ENCODE measurements at places on chromosomes 7 and 10.

DNA sequence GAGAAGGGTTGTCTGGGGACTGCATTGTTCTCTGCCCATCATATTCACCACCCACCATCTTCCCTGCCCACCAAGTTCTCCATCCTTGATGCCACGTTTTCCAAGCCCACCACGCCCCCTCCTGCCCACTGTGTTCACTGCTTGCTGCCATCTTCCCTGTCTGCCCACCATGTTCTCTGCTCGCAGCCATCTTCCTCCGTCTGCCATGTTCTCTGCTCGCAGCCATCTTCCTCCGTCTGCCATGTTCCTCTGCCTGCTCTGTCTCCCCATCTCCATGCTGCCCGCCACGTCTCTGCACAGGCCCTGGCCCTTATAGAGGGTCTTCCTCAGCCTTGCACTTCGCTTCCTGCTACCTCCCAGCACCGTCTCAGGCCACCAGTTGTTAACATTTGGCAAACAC is 30.0 kb upstream of the ZNF32 start:
- no peak for DNase-seq

GRCh38 chr10:72904806-72905205 is 11.3 kb downstream of the OIT3 start:
- DNase-seq: no peak

GRCh38 chr10:120477021-120477742 is 20.2 kb downstream of the PLPP4 start:
- DNase-seq: no peak

- no peak for DNase-seq
Measured at GRCh38 chr10:88594482-88594881, 7.9 kb downstream of the LIPJ start.

DNA sequence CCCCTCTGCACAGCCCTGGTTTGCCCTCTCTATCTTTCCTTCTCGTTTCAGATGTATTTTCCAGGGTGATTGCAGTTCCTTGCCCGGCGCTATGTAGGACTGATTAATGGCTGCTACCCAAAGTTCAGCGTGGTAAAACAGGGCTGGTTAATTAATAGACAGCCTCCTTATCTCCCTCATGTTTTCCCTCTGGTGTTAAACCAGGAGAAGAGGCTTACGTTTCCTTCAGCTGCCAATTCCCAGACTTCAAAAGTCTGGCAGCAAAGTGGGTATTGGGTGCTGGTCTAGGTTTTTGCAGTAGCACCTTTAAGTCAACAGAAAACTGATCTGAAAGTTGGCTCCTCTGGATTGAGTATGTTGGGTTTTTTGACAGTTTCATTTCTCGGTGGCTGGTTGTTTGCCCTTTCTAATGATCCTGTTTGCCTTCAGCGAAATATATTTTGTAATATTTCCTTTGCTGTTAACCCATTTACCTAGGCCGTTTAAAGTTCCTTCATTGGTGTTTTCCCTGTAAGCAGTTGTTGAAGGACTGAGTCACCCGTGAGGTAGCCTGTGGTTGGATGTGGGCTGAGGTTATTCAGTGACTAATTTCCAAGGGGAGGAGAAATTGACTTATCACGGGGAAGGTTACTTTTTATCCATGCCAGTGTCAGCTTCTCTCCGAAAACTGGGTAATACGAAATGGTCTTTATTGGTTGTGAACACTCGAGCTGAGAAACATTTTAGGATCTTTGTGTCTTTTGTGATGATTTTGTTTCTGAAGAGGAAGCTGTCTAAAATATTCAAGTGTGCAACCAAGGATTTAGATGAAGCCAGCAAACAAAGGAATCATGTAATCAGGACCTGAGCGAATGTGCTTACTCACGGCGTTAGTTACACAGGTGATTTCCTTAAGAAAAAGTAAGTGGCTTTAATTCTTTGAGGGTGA is 257.2 kb downstream of the KIAA1217 start:
- DNase-seq: no peak

- no peak for DNase-seq
Measured at GRCh38 chr7:157032644-157033482, 22.4 kb upstream of the MNX1 start.

DNA sequence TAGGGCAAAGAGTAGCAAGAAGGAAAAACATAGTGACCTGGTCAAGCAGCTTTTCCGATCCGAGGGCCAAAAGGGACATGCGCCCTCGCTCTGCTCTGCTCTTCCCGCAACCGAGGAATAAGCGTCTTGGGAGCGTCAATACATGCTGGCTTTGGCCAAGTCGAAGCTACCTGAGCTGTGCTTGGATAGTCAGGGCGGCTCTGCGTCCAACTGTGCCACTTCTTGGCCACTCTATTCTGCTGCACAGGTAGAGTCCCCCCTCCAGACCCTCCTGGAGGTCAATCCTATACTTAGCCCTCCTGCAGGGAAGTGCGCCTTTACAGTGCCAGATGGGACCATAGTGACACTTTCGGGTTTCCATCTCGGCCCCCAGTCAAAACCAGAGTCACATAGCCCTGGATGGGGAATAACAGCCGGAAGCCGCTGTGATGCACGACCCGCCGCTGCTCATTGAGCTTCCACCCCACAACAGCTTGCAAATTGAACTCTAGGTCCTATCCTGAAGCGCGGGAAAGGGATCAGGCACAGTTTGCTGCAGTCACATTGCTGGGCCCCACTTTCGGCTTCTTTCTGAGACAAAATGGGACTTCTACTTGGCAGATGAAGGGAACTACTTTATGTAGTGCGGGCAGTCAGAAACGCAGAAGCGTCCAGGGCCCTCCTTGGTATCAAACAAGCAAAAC is 1.1 kb upstream of the HPSE2 start:
- no peak for DNase-seq

DNA sequence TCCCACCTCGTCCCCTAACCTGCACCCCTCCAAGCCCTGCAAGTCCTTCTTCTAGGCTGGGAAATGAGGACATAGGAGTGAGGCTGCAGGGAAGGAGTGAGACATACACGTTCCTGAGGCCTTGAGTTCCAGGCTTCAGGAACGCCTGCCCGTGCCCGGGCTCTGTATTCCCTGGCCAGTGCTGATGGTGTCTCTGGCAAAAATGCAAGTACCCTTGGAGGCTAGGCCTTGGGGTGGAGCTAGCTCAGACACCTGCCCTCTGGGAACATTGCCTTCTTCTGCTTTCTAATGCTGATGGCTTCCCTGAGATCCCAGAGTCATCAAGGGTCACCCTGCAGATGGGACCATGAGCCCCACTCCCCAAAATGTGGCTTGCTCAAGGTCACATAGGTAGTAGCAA is 76.0 kb downstream of the GRK5 start:
- DNase-seq: no peak

GRCh38 chr7:18517646-18518045 is 22.1 kb downstream of the HDAC9 start:
- DNase-seq: no peak

GRCh38 chr10:97538411-97538810 is 34.2 kb upstream of the ANKRD2 start:
- no peak for DNase-seq

GRCh38 chr10:454860-455259 is 234.6 kb downstream of the DIP2C start:
- no peak for DNase-seq

DNA sequence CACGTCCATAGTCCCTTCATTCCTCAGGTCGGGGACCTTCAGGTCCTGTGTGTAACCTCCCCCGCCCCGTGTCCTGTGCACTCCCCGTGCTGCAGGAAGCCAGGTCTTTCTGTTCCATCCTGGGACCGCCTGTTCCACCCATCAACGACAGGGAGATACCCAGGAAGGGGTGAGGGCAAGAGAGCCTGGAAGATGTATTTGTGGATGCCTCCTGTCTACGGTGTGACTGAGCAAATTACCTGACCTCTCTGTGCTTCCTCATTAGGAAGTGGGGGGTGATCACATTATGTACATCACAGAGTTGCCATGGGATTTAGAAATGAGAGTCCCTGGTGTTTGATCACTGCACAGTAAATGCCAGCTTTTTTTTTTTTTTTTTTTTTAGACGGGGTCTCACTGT is 46.3 kb downstream of the GRID2IP start:
- no peak for DNase-seq

GRCh38 chr10:131982185-131982756 is 548 bp upstream of the BNIP3 start:
- DNase-seq: no peak

DNA sequence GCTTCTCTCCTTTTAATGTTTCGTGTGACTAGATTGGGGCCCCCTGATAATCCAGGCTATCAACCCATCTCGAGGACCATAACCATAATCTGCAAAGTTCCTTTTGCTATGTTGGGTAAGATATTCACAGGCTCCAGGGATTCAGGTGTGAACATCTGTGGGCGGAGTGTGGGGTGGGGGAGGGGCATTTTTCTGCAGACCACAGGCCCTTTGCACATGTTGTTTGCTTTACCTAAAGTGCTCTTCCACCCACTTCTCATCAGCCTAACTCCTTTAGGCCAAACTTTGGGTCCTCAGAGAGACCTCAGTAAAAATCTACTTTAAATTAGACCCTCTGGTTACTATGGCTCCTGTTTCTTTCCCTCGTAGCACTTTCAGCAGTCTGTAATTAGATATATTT is 284.4 kb downstream of the WDR11 start:
- no peak for DNase-seq

GRCh38 chr10:46522295-46523118 is 34.0 kb downstream of the GPRIN2 start:
- DNase-seq: peak; percentile 45

DNA sequence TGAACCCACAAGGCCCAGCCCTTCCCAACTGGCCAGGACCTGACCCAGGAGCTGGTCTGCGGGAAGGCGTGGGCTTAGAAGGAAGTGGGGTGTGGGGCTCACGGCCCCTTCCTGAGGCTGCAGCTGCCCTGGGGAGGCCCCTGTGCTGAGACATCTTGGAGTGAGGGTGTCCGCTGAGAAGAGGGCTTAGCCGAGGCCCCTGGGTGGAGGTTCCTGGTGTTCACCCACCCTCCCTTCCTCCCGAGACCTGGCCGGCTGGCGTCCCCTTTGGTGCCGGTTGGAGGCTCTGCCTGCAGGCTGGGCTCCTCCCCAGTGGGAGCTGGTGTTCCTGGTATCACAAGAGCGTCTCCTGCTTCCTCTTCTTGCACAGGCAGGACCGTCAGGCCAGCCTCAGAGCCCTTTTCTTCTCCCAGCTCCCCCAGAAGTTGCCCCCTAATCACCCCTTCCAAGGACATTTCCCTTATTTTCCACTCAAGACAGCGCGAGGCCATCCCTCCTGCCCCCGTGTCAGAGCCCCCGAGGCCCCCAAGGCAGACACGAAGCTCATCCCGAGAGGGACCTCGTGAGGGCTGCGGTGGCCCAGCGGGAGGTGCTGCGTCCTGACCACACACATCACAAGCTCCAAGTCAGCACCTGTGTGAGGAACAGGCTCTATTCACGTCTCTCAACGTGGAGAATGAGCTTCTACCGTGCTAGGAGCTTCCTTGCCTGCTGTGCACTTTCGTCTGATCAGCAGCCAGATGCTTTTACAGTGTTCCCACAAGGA is 25.1 kb upstream of the FAM20C start:
- no peak for DNase-seq

DNA sequence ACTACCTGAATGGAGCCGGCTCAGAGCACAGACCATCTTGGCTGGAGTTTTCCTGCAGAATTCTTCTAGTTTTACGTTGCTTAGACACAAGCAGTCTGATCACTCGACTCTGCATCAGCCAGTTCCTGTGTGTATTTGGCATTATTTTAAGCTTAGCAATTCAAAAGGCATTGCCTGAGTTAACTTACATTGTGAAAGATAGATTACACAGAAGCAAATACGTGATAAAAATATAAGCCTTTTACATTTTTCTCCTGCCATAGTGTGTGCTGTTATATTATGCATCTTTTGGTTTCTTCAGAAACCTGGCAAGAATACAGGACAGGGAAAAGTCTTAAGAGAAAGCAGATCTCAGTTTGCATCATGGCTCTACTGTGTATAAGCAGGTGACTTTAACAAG is 98.1 kb downstream of the LRRC4 start:
- DNase-seq: no peak

DNA sequence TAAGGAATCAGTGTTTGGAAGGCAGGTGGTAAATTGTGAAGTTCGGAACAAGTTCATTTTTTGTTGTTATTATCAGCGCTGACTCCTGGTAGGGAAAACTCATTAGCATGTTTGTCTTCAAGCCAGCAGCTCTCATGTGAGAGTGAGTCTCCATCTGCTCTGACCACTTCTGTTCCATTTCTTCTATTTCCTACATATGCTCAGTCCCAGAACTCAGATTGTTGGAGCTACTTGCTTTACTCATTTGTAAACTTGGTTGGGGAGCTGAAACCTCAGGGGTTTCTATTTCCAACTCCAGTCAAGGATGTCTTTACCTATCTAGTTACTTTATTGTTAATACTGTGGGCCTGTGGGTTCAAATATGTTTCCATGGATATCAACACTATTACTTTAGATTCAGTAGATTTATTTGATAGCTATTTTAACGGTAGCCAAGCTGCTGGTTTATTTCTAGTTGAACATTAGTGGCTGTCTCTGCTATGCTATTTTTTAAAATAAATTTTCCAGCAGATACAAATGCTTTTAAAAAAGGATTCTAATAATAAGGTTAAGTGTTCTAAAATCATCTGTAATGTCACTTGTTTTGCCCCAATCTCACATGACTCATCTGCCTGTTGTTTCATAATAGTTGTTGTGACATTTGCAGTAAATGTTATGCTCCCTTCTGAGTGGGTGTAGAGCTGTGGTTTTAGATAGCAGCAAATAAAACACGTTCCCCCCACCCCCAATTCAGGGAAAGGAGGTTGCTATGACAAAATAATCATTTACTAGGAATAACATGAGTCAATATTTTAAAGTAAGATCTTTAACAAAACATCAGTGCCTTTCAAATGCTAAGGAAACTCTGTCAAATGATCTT is 143.3 kb downstream of the HDAC9 start:
- no peak for DNase-seq

DNA sequence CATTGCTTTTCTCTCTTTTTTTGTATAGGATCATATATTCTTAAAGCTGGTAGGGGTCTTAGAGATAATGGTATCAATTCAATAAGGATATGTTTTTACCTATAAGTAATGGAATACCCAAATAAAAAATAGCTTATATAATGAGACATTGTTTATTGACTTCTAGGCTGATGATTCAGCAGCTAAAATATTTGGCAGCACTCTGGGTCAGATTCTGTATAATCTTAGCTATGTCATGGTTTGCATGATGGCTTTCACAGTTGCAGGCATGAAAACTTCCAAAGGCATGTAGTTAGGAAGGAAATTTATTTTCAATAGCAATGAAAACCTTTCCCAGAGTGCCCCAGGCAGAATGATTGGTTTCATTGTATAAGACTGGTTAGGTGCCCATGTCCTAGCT is 32.1 kb upstream of the A1CF start:
- DNase-seq: no peak

Data from H1 (cell line).